ENCODE measurements at places on chromosomes 11 and 22.

- no peak for DNase-seq
Observed at GRCh38 chr22:49718396-49718795, 109.3 kb downstream of the BRD1 start.

- DNase-seq: no peak
Observed at GRCh38 chr11:101019870-101020269, 109.7 kb downstream of the PGR start.

DNA sequence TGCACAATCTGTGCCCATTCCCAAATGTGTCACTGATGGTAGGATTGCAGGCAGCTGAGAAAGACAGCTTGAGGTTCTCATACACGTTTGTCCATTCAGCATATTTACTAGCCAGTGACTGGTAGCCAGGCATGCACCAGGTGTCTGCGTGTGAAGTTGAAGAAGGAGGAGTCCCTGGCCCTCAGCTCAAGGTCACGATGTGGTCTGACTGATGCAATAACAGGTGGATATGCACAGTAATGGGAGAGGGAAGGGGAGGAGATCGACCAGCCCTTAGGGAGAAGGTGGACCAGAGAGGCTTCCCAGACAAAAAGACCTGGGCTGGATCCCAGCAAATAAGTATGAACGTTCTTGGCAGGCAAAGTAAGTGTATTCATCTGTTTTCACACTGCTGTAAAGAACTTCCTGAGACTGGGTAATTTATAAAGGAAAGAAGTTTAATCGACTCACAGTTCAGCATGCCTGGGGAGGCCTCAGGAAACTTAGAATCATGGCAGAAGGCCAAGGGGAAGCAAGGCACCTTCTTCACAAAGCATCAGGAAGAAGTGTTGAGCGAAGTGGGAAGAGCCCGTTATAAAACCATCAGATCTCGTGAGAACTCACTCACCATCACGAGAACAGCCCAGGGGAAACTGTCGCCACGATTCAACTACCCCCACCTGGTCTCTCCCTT lies 96.0 kb downstream of the MN1 start:
- no peak for DNase-seq

- no peak for DNase-seq
Observed at GRCh38 chr11:2997406-2997805, 5.3 kb upstream of the NAP1L4 start.

Data from NCI-H1092 (cell line).